WERI-Rb-1 (cell line): ENCODE measurements at places on chromosomes 4 and X.

DNA sequence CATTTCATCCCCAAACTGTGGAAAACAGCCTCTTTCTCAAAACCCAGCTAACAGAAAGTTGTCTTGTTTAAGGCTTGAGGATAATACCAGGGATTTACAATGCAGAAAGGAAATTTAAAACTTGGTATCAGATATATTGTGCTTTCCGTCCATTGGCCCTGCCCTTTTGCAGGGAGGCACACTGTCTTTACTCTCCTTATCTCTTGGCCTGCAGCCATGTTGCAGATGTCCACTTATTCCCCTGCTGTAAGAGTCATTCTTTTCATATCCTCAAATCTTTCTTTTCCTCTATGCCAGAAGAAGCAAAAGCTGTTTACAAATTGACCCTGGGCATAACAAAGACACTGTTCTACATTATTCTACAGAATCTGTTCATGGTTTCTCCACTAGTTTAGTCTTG, 75.6 kb upstream of the DYNLT3 start:
- DNase-seq, result no peak

DNA sequence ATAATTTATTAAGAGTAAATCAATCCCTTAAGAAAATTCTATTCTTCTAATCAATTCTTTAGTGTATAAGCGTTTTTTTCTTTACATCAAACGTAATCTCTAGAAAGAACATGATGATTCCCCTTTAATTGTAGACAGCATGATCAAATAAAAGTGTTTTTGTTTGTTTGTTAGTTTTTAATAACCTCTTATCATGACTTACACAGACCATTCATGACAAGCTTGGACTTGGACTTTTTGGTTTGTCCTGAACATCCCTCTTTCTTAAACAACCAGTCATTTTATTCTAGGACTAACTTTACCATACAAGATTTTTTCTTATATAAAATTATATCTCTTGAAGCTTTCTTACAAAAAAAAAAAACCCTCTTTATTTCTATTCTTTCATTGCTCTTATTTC, 344.6 kb upstream of the SPOCK3 start:
- no peak for DNase-seq

- DNase-seq, result no peak
Measured at GRCh38 chr4:71272976-71273375, 65.8 kb upstream of the SLC4A4 start.

- DNase-seq, result no peak
Measured at GRCh38 chrX:44997282-44997812, 124.4 kb downstream of the KDM6A start.

DNA sequence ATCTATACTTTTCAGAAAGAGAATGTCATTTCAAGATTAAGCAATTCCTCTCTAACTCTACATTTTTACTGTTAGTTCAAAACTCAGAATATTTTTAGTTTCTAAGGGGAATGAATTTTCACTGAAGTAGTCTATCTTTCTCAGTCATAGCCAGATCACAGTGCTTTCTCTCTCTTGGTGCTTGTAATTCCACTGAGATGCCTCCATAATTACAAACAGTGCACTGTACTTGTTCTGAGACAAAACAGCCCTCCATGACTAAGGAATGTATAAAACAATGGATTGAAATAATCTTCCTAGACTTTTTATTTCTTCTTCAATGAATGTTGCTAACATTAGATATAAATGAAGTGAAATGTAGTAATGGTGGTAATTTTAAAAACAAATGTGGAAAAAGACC, 603.2 kb upstream of the FAM241A start:
- no peak for DNase-seq

DNA sequence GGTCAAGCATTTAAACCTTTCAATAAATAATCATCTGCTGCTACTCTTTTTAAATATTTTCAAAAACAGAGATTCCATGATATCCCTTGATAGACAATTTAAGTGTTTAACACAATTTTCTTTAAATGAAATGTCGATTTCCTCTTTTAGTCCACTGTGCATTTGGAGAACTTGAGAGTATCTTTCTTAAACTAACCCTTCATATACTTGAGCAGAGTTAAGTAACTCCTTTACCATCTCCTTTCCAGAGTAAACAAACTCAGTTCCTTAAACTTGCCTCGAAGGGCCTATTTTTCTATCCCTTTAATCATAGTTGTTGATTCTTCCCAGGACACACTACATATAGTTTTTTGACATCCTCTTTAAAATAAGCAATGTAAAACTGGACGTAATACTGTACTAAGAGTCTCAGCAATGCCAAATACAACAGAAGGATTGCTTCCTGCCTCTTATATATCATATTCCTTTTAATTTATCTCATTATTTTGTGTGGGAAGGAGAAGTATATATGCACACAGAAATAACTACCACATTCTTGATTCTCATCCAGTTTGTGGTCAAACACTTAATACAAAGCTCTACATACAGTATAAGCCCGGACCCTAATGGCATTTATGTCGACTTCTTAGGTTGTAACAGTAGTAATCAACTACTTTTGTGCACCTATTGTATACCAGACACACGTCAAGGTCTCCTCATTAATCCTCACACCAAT, 22.8 kb downstream of the RAB28 start:
- no peak for DNase-seq

GRCh38 chr4:94911106-94911505, 153.4 kb downstream of the BMPR1B start:
- DNase-seq, result no peak

DNA sequence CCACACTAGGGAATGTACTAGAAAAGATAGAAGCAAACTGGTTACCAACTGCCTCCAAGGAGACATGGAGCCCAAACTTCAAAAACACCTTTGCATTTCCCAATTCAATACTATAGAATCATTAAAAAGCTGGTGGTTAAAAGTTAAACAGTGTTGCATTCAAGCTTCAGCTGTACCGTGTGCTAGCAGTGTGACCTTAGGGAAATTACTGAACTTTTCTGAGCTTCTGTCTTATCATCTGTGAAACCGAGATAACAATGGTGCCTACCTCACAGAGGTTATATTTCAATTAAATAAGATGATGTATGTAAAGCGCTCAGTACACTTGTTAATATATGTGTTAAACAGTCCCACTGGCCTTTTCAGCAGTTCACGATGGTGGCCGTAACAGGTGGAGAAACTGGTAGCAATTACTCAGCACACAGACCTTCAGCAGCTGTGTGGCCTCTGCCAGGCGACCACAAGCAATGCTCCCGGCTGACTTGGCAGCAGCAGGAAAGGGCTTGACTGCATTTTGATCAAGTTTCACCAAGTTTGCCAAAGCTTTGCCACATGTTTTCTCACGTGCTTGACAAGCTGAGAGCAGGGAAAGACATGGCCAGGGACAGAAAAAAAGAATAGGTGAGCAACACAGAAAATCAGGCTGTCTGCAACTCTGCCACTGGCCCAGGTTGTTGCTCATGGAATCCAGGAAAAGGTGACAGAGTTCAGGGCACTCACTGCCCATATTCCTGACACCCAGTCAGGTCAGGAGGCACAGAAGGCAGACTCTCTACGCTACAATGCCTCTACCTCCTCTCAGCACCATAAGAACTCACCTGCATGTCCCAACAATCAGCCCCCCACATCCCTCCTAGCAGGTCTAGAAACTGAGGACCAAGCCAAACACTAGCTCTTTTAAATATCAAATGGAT, 72.1 kb downstream of the PARM1 start:
- DNase-seq, result no peak
